ENCODE measurements at places on chromosomes 16 and 17.

GRCh38 chr17:37786481-37786880, 41.6 kb upstream of the HNF1B start:
- DNase-seq: no peak

- no peak for DNase-seq
Measured at GRCh38 chr17:6027342-6028024, 42.7 kb upstream of the WSCD1 start.

DNA sequence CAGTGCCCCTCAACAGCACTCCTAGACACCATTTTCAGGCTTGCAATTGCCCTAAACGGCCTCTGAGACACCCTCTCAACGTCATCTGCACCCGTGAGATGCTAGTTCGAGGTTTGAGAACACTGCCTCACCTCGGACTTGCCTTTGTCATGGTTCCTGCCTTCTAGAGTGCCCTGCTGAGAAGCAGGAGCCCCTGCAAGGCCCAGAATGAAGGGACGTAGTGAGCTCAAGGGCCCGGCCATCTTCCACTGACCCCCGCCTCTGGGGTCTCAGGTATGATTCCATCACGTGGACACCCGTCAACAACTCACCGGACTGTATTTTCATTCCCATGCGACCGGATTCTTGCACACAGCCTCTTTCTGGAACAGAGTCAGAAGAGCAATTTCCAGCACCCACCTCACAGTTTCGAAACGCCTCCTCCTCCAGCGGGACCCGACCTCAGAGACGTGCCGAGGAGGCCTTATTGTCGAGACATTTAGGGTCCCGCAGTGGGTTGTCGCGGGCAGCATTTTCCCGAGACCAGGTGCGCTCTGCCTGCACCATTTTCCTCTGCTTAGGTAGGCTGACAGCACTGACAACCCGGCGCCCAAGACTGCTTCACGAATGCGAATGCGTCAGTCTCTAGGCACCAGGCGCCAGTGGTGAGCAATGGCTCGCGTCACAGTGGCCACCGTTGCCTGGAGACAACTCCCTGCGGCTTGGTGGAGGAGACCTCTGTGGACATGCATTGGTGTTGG, 999.9 kb downstream of the KCNJ18 start:
- DNase-seq: no peak

DNA sequence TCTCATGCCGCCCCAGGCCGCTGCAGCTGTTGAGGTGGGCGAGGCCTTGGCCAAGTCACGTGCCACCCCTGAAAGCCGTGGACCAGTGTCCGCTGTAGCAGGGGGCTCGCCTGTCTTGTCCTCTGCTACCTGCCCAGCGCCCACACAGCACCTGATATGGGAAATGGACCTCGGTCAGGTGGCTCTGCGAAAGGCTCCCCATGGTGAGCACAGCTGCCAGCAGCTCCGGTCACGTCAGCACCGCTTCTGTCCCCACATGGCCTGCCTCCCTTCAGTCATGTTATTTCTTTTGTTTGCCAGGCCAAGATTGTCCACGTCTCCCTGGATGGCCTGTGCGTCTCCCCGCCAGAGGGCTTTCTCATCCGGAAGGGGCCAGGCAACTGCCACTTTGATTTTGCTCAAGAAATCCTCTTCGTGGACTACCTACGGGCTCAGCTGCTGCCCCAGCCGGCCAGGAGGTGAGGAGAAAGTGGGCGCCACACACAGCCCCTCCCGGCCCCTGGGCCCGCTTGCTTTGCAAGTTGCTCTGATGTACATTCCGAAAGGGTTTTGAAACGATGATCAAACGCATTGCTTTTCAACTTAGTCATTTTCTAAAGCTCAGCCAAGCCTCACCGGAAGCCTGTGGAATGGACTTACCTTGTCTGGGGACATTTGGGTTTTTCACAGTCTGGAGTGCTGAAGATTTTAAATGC, 219.8 kb downstream of the KATNIP start:
- DNase-seq: no peak

GRCh38 chr16:19525385-19525723, 1.6 kb downstream of the CCP110 start:
- DNase-seq: no peak

- DNase-seq: no peak
Measured at GRCh38 chr17:31869031-31869430, 10.0 kb upstream of the COPRS start.

DNA sequence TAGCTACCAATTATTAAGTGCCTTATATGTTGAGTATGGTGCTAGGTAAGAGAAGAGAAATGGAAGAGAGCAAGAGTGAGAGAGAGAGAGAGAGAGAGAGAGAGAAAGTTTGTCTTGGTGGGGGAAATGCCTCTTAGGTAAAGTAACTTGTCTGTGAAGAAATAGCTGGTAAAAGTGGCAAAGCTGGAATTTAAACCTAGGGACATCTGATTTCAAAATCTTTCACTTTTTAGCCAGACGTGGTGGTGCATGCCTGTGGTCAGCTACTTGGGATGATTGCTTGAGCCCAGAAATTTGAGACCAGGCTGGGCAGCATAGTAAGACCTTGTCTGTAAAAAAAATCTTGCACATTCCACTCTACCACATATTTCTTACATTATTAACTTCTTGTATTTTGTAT, 23.0 kb upstream of the CDR2 start:
- DNase-seq: no peak

- no peak for DNase-seq
Measured at GRCh38 chr16:58456193-58456592, 43.8 kb upstream of the NDRG4 start.

- no peak for DNase-seq
Measured at GRCh38 chr16:3076577-3076976, 11.1 kb downstream of the IL32 start.

DNA sequence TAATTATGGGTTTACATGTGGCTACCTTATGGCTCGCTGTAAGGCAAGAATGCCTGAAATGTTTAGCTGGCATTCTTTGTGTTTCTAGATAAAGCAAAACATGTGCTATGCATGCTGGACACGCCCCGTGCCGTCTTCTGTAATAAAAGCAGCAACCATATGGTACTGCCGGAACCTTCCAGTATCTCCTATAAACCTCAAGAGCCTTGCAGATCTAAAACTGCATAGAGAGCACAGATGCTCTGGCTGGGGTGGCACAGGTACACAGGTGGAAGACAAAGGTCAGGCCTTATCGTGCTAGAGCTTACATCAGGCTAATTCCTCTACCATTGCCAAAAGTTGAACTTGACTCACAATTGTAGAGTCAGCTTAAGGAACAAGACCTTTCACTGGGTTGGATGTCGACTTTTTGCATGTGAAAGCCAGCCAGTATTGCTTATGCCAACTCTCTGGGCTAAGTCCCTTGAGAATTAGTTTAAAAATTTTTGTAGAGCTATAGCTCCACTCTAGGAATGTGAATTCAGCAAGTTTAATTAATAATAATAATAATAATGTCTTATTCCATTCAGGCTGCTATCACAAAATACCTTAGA, 187.4 kb upstream of the CACNG5 start:
- DNase-seq: no peak

GRCh38 chr16:72202014-72202413, 30.1 kb upstream of the PMFBP1 start:
- no peak for DNase-seq

GRCh38 chr16:17804857-17805256, 334.1 kb upstream of the XYLT1 start:
- DNase-seq: no peak

DNA sequence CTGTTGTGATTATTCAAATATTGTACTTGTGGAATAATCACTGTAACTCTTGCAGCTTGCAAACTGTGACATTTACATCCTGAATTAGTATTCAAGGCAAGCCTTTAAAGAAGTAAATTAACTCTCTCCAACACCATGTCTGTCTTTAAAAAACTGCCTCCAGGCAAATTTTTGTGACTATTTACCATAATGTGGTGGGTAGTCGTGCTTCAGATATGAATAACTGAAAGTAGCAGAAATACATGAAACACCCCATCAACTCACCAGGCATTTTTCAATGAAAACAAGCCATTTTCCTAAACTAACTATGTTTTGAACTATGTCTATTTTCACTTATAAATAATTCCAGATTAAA, 217.4 kb upstream of the PSMD7 start:
- no peak for DNase-seq

GRCh38 chr16:77277141-77277540, 77.9 kb downstream of the SYCE1L start:
- DNase-seq: no peak

DNA sequence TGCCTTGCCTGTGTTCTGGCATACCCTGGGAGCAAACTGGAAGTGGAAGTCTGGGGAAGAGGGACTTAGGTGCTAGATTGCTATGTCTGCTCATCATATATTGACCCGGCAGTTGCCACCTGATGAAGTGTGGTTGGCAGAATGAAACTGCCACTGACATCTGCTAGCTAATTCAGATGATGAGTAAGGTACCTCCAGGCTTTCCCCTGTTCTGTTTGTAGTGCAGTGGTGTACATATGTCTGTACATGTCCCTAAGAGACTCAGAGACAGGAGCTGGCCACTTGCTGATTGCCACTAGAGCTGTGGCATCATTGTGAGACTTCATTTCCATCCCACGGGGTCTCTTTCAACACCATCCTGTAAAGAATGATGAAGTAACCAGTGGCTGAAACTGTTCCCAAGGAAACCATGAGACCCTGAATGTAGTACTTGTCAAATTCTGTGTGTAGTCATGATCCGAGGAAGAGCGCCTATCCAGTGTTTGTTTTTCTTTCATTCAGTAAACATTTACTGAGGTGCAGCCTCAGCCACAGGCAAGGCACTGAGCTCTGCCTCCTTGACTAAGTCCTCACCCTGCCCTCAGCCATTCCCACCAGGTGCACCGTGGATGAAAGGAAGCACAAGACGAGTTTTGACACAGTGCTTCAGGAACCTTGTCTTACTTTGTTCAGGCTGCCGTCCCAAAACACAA, 13.2 kb downstream of the CLUAP1 start:
- DNase-seq: no peak

DNA sequence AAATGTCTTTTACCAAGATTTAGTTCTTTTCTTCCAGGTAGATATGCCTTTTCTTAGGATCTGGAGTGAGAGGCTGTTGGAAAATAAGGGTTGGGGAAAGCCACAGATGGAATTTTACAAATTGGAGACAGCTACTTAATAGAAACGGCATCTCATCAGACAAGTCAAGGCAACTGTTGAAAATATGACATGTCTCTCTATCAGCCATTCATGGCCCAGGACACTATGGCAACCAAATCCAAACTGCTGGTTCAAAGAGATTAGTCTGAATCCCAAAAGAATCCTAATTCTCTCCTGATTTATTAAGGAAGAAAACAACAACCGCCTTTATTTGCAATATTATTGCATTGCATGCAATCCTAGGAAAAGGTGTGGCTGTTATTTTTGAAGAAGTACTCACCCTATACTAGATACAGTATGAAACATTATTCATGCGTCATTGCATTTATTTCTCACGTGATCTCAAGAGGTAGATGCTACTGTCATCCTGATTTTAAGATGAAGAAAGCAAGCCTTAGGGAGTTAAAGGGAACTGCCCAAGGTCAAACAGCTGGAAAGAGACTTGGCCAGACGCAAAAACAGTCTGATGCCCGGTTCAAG, 12.6 kb upstream of the CEP20 start:
- no peak for DNase-seq

DNA sequence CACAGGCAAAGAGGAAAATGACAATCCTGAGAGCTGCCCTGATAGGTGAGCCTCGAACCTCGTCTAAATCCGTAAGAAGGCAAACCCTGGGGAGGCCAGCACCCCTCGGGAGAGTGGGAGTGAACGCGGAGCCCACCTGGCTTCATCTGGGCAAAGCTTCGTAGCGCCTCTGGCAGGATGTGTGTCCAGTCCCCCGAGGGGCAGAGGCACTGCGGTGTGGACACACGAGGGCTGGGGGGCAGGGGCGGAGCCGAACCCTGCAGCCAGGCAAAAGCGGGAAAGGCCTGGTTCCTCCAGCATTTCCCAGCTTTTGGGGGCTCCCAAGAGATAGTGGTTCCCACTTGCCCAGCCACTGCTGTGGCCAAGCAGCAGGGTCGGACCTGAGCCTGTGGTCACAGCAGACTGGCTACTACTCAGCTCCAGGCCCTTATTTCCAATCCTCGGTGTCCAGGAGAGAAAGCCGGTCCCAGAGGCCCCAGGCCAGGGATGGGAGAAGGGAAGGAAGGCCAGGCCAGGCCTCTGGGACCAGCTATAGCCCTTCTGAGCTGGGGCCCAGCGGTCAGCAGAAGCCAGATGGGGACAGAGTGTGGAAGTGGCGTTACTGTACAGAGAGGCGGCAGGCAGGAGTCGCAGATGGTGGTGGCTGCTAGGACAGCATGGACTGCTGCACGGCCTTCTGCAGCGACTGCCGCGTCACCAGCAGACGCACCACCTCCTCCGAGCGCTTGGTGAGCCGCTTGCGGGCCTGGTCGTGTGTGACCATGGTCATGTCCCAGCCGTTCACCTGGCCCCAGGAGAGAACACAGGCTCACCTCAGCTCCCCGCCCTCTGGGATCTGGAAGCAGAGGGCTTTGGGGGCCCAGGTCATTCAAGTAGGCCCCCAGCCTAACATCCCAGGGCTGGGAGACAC, 5.0 kb downstream of the TAX1BP3 start:
- DNase-seq: no peak

- no peak for DNase-seq
Measured at GRCh38 chr16:23395732-23396131, 57.3 kb downstream of the COG7 start.

- no peak for DNase-seq
Measured at GRCh38 chr16:58481931-58482330, 18.0 kb upstream of the NDRG4 start.

DNA sequence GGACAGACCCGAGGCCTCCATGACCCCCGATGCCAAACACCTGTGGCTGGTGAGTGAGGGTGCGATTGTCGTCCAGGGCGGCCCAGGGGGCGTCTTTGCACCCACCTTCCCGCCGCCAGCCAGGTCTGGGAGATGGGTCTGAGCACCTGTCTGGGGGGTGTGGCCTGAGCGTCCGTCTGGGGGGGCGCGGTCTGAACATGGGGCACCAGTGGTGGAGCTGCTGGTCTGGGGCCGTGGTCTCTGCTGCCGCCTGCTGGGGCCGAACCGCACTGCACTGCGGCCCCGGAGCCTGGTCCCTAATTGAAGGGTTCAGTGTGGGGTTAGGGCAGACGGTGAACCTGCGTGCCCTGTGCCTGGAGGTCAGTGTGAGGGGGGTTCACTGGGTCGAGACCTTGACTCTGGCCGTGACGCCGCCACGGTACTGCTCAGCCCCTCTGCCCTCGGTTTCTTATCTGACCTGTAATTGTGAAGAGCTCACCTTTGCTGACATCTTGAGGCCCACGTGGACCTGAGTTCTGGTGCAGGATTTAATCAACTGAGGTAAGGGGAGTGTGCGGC, 12.6 kb upstream of the TCF25 start:
- peak; percentile 48 for DNase-seq

DNA sequence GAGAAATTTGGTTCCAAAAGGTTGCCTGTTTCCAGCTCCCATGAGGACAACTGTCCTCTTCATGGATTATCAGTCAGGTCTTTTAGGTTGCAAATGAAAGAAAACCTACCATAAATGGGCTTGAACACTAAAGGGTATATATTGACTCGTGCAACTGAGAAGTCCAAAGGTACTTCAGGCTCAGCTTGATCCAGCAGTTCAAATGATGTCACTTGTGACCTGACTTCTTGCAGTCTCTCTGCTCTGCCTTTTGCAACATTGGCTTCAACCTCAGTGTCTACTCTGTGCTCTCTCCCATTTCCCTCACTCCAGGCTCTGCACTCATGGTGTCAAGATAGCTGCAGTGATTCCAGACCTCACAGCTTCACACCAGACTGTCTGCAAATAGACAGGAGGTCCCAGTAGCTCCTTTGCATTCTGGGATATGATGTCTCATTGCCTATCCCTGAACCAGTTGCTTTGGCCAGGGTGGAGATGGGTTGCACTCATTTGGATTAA, 5.5 kb upstream of the CALB2 start:
- DNase-seq: no peak

GRCh38 chr17:34409352-34409751, 46.3 kb upstream of the CCL1 start:
- no peak for DNase-seq
